ENCODE measurements at places on chromosomes 7 and 10. TPM values are rescaled to one million over a fixed set of nuclear protein-coding genes. Genes with fewer than 3 reads are reported as not detected.

Gene CDHR3
- polyA plus RNA-seq: 0.88 TPM

Gene RPEL1
- polyA plus RNA-seq: 0.02 TPM

Gene ANTXRL
- 0.12 TPM for polyA plus RNA-seq

Gene ADCY1
- 0.12 TPM for polyA plus RNA-seq

Gene TMEM178B
- 0.26 TPM for polyA plus RNA-seq

Gene UCMA
- polyA plus RNA-seq: not detected

Gene CALML3
- polyA plus RNA-seq: 224 TPM

Gene GARIN1A
- polyA plus RNA-seq: 0.80 TPM

Gene PRLHR
- polyA plus RNA-seq: 0.01 TPM

Gene VENTX
- 0.12 TPM for polyA plus RNA-seq

Gene NAT16
- polyA plus RNA-seq: not detected

Gene PLXNA4
- 0.44 TPM for polyA plus RNA-seq

Gene KLLN
- 0.15 TPM for polyA plus RNA-seq

Gene CPN1
- not detected for polyA plus RNA-seq

Gene ZNF722
- polyA plus RNA-seq: not detected

Gene FAM241B
- 4.3 TPM for polyA plus RNA-seq

Gene CNPY1
- polyA plus RNA-seq: not detected

Gene NXPH1
- polyA plus RNA-seq: 0.02 TPM

Gene CALHM2
- polyA plus RNA-seq: 5.3 TPM

Gene ITGA8
- polyA plus RNA-seq: 3.6 TPM

Gene OR2A42
- 0.02 TPM for polyA plus RNA-seq

Gene PRKCQ
- 0.69 TPM for polyA plus RNA-seq

Gene TMEM229A
- not detected for polyA plus RNA-seq

Gene SLC26A5
- 0.01 TPM for polyA plus RNA-seq

Gene PCLO
- 1.6 TPM for polyA plus RNA-seq

Gene LRRD1
- polyA plus RNA-seq: not detected

Gene CLDN15
- polyA plus RNA-seq: 5.9 TPM

Gene TSPAN13
- 10.8 TPM for polyA plus RNA-seq

Gene SPDYE18
- 0.31 TPM for polyA plus RNA-seq

Gene REEP3
- 10.0 TPM for polyA plus RNA-seq

Gene SPDYE2
- polyA plus RNA-seq: 0.05 TPM

Gene TMEM176B
- polyA plus RNA-seq: 5.7 TPM

Gene IRF5
- polyA plus RNA-seq: 10.6 TPM

Gene FGF8
- polyA plus RNA-seq: not detected

Gene EEPD1
- 14.5 TPM for polyA plus RNA-seq

Gene PON1
- polyA plus RNA-seq: not detected

Gene ACHE
- polyA plus RNA-seq: 1.4 TPM

Gene CACUL1
- 6.5 TPM for polyA plus RNA-seq

Gene ENTPD1
- 3.7 TPM for polyA plus RNA-seq

Gene FBH1
- polyA plus RNA-seq: 34.4 TPM

Gene LLCFC1
- polyA plus RNA-seq: not detected

Gene PALD1
- 3.4 TPM for polyA plus RNA-seq

Gene LRIT1
- polyA plus RNA-seq: not detected

Gene GTF2IRD1
- polyA plus RNA-seq: 43.4 TPM

Gene ITIH5
- polyA plus RNA-seq: 2.6 TPM

Gene TMEM213
- not detected for polyA plus RNA-seq

Gene AKR1C2
- polyA plus RNA-seq: 142 TPM

Gene STK17A
- 7.4 TPM for polyA plus RNA-seq

Gene EPO
- polyA plus RNA-seq: 0.04 TPM

Gene SPDYE5
- polyA plus RNA-seq: not detected

Gene AKR1C1
- 18.5 TPM for polyA plus RNA-seq

All from esophagus (tissue), 2 donors.